ENCODE measurements at places on chromosomes 4 and X.

DNA sequence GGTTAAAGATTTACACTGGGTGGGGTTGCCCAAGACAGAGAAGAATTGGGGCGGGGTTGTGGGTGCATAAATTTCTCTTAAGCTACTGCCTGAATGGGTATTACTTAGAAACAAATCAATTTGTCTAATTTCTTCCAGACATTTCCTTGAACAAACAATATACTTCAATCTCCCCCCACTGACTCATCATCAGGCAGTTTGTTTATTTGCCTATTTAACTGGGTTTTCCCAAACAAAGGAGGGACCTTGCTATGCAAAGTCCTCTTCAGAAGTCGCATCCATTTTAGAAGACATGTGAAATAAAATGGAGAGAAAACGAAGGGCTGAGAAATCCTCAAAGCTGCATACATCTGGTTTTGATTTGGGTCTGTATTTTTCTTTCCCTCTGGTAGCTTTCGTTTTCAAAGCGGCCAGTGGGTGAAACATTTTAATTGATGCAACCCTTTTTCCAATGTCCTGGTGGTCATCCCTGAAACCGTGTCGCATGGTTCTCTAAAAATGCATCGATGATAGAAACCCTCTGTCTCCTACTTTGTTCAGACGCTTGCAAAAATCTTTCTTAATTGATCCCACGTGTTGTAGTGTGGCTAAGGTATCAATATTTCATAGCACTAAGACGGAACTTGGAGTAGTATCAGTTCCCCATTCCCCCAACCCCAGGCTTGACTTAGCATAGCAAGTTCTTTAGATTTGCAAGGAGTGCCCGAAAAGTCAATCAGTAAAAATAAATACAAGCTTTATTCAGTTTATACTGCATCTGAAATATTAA lies 115.1 kb upstream of the MXRA5 start:
- DNase-seq = no peak

GRCh38 chr4:78556665-78557064 lies 5.1 kb downstream of the ANXA3 start:
- DNase-seq = no peak

DNA sequence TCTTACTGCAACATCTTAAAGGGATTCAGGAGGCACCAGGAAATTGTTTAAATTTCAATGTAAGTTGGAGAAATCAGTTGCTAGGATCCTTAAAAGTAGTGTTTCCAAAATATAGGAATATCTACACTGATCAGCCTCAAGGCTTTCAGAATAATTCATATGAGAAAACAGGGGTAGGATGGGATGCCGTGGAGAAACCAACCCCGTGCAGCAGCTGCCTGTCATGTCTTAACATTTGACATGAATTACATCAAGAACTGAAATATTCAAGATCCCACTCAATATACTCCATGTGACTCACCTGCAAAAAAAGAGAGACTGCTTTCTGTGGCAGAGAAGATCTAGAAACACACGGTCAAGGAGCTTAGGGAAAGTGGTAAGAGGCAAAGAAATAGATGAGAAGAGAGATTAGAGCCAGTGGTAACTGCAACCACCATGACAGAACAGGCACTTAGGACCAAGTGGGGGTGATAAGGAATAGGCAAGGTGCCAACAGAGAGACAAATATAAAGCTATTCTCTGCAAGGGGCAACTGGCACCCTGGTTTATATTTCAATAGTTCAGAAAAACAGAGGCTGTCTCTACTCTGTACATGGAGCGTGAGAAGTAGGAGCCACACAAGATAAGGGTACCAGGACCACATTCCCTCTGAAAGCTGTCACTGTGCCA lies 64.0 kb downstream of the SLC39A8 start:
- no peak for DNase-seq

DNA sequence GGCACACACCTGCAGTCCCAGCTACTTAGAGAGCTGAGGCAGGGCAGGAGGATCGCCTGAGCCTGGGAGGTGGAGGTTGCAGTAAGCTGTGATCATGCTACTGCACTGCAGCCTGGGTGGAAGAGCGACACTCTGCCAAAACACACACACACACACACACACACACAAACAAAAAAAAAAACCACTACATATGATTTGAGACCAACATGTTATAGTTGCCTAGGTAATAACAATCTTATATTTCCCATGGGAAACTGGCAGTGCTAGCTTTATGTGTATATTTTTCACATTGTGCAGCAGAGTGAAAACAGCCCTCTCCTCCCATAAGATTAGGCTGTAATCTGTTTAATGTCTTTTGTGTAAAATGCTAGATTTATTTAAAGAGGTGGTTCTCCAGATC lies 3.1 kb upstream of the FAM241A start:
- DNase-seq = no peak

DNA sequence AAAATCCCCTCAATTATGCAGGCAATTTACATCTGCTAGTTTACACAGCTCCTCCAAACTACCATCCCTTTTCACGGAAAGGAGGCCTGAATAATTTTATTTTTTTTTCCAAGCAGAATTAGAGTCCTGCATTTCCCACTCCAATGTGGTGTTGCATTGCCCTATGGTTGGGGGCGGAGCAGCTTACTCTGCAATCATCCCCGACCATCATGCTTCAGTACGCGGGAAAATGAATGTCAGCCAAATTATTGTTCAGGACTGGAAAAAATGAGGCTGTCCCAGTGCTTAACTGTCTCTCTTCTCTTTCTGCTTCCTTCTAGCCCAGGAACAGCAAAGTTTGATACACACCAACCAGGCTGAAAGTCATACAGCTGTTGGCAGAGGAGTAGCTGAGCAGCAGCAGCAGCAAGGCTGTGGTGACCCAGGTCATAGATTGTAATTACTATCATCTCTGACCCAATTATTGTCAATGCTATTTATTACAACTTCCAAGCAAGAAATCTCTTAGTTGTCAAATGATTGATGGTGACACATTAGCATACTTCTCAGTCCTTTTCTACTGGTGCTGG lies 28.3 kb downstream of the MMRN1 start:
- no peak for DNase-seq

- DNase-seq = no peak
Observed at GRCh38 chr4:79626611-79627010, 218.6 kb upstream of the GK2 start.

DNA sequence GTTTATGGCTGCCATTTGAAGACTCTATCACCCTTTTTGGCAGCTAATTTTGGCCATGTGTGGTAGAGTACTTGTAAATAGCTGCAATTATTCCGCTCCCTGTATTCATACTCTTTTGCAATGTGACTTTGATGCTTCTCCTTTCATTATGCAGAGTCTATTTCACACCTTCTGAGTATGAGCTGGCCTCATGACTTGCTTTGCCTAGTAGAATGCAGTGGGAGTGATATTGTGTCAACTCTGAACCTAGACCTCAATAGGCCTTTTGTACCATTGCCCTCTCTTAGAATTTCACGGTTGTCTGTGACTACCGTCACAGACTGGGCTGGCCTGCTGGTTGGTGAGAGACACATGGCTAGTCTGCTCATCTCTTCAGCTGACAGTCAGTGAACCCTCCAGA lies 118.8 kb downstream of the DDIT4L start:
- DNase-seq = no peak

DNA sequence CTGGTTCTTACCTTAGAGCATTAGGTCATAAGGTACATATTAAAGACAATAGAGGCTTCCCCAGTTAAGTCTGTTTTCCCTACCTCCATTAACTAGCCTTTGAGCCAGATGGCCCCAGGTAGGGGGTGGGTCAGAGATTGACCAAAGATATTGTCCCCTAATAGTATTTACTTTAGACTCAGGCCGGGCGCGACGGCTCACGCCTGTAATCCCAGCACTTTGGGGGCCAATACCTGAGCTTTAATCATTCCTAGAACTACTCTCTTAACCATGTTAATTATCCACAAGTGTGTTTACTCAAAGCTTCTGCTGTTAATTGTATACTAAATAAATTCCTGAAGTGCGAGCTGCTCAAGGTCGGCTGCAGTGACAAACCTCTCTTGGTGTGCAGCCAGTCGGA lies 28.0 kb upstream of the AMBN start:
- no peak for DNase-seq

GRCh38 chr4:150209140-150209829 lies 131.0 kb downstream of the DCLK2 start:
- DNase-seq = no peak
